ENCODE measurements at places on chromosomes 2 and 18. TPM values are rescaled to one million over a fixed set of nuclear protein-coding genes. Genes with fewer than 3 reads are reported as not detected.

The CYP26B1 gene
- 14.7 TPM for total RNA-seq

The TMEFF2 gene
- 0.40 TPM for total RNA-seq

The LONRF2 gene
- 2.0 TPM for total RNA-seq

The UGT1A3 gene
- 0.13 TPM for total RNA-seq

The GMCL1 gene
- 10.7 TPM for total RNA-seq

The REV1 gene
- 9.3 TPM for total RNA-seq

The TRIP12 gene
- 137 TPM for total RNA-seq

The SNTG2 gene
- not detected for total RNA-seq

The ATP6V1B1 gene
- total RNA-seq = 3.6 TPM

The ATP8B1 gene
- total RNA-seq = 6.8 TPM

The UGT1A4 gene
- 0.07 TPM for total RNA-seq

The OTOS gene
- total RNA-seq = not detected

The ACOXL gene
- total RNA-seq = not detected

The RGPD8 gene
- total RNA-seq = 2.9 TPM

The LBX2 gene
- 3.5 TPM for total RNA-seq

The PTPN4 gene
- 15.0 TPM for total RNA-seq

The UGT1A10 gene
- total RNA-seq = not detected

The WIPF1 gene
- total RNA-seq = 16.2 TPM

The SERPINB12 gene
- total RNA-seq = not detected

The GKN1 gene
- total RNA-seq = 0.94 TPM

The TCF7L1 gene
- total RNA-seq = 10.9 TPM

The SOWAHC gene
- total RNA-seq = 9.3 TPM

The GBX2 gene
- 2.9 TPM for total RNA-seq

The MPV17 gene
- 83.0 TPM for total RNA-seq

The FEV gene
- total RNA-seq = not detected

The TP53I3 gene
- 269 TPM for total RNA-seq

The CARF gene
- total RNA-seq = 1.3 TPM
